ENCODE measurements at places on chromosomes 11 and 22.
A peak's percentile ranks its signal among the peaks of the same experiment; 100 is the strongest.

DNA sequence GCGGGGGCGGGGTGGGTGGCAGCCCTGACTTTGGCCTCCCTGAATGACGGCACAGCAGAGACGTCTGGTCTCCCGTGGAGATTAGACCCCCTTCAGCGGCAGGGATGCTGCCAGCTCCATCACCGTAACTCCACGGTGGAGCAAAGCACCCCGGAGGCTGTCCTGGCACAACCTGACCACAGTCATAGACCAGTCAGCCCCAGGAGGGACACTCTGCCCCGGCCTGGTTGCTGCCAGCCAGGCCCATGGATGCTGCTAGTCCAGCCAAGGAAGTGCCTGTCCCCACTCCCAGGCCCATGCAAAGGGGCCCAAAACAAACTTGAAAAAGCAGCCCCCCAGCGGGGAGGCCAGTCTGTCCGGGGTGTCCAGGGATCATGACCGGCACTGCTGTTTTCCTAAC lies 11.5 kb upstream of the ANO1 start:
- DNase-seq, result no peak

DNA sequence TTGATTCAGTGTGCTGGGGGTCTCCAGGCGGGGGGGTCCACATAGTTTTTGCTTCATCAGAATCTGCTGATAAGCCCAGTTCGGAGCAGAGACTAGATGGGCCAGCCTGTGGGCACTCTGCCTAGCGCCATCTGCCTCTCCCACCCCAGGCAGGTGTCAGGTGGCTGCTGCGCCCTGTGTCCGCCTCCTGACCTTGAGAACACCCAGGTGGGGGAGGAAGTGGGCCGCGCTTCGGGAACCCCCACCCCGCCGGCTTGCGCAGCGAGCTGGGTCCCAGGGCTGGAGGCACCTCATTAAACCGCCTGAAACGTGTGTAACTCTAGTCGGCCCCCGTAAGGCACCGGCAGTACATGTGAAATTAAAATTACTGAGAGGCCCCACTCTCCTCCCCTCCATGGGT lies 113.6 kb downstream of the KCNQ1 start:
- peak; percentile 6 for DNase-seq

DNA sequence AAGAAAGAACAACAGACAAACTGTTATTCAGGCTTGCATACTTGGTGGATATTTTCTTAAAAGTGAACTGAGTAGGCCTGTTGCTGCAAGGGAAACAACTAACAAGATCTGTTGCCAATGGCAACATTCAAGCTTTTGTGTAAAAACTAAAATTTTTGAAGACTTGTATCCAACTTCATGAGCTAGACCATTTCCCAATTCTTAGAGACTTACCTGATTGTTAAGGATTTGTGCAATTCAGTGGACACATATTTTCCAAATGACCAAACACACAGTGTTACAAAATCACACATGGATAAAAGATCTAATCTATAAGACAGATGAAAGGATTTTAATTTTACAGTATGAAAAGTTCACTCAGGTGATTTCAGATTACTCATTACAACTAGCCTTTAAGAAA lies 564.1 kb downstream of the CNTN5 start:
- no peak for DNase-seq

DNA sequence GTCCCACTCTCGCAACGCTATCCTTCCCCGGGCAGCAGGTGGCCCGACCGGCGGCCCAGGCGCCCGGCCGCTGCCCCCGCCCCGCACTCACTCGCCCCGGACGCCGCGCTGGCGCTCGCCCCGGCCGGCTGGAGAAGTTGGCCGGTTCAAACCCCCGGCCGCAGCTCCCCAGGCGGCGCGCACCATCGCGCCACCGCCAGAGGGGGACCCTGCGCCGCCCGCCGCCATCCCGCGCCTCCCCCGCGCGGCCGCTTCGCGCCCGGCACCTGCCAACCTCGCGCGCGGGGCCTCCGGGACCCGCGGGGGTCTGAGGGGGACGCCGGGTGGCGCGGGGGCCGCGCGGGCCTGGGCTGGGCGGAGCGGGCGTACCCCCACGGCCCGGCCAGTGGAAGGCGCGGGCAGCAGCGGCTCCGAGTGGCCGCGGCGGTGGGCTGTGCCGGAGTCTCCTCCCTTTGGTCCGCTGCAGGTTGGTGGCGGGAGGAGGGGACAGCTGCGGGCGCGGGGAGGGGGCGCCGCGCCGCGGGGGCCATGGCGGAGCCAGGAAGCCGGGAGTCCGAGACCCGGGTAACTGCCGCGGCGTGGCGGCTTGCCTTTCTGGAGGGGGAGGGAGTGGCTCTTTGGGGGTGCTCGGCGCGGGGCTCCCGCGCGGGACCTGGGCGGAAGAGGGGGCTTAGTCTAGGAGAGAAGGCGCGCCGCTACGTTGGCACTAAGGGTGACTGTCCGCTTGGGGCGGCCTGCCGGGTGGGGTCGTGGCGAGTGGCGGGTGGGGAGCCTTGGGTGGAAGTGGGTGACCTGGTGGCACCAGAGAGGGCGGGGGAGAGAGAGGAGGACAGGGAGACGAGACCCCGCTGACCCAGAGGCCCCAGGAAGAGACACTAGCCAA lies at the start of the genes MPST and TST:
MPST (plus strand) TSS at position 434 of the 883 bp plus-strand sequence; CDS start at position 529, 95 bp downstream.
TST (minus strand) TSS at position 139 of the 883 bp plus-strand sequence. CDS start 715 bp downstream, outside the sequence.
- peak; percentile 83 for DNase-seq

GRCh38 chr22:40180403-40180802 lies 2.7 kb downstream of the TNRC6B start:
- DNase-seq, result no peak

DNA sequence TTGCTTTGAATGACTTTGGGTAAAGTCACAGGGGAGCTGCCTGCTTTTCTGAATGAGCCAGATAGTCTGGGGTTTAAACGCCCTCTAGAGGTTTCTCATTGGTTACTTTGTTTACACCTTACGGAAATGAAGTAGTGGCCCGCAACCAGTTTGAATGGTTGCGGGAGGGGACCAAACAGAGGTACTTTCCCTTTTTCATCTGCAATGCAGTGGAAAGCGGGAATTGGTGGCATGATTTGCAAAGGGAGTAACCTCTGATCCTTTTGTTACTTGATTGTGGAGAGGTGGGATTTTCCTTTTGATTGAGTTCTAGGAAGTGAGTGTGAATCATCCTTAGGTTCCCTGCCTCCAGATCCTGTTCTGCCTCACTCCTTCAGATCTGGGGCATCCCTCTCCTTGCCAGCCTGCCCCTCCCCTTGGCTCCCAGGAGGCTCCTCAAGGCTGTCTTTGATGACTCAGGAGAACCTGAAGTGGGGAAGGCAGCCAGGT lies 15.9 kb upstream of the GLYATL1 start:
- no peak for DNase-seq

- no peak for DNase-seq
Observed at GRCh38 chr11:69513663-69514224, 32.3 kb downstream of the LINC01488 start.

Measured in left ventricle myocardium inferior (tissue), 1 donor.